Left lung (tissue), 14 donors: ENCODE measurements at places on chromosomes 6 and 20. TPM values are rescaled to one million over a fixed set of nuclear protein-coding genes. Genes with fewer than 3 reads are reported as not detected.

GRCh38 chr20:835608-836045, 2.1 kb downstream of the FAM110A start:
- H3K4me1 ChIP-seq, result peaks cover 53% of the 10 kb centered on the region
- DNase-seq, result no peak
- no peaks in the 10 kb centered on the region for H3K27me3 ChIP-seq
- no peak overlapping the region for H3K4me3 ChIP-seq
- H3K36me3 ChIP-seq, result no peaks in the 10 kb centered on the region

- H3K27ac ChIP-seq, result no peak overlapping the region
- DNase-seq, result no peak
- H3K36me3 ChIP-seq, result no peaks in the 10 kb centered on the region
- H3K27me3 ChIP-seq, result no peaks in the 10 kb centered on the region
- H3K4me3 ChIP-seq, result no peak overlapping the region
Measured at GRCh38 chr6:7621761-7622160, 31.8 kb downstream of the SNRNP48 start.

DNA sequence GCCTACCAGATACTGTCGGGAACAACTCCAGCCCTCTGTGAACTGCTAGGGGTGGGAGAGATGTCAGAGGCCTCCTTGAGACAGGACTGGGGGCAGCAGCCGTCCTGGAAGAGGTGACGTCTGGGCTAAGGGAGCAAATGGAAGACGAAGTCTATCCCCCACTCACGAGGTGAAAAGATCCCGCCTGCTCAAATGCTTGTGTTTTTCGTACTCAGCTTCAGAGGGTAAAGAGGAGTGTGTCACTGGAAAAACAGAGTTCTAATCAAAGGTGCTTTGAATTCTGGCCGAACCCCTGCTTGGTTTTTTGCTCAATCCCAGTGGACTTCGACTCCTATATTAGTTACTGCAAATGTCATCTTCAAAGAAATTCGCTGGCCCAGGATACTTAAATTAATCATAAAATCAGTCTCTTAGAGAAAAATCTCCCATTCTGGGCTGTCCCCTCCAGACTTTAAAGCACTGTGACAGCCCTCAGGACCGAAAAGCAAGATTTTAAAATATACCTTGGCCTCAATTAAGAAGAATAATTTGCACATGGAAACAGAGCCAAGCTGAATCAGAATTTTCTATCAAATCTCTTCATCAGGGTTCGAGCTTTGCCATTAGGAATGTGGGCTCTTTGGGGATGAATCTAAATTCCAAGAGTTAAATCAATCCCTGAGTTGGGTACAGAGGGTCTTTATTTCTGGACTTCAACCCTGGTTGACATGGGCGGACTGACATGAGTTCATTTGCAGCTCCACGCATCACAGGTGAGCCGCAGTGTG, 61.8 kb upstream of the AFDN start:
- H3K27me3 ChIP-seq, result no peaks in the 10 kb centered on the region
- peaks cover 5% of the 10 kb centered on the region for H3K4me1 ChIP-seq
- no peak overlapping the region for H3K4me3 ChIP-seq
- DNase-seq, result no peak

DNA sequence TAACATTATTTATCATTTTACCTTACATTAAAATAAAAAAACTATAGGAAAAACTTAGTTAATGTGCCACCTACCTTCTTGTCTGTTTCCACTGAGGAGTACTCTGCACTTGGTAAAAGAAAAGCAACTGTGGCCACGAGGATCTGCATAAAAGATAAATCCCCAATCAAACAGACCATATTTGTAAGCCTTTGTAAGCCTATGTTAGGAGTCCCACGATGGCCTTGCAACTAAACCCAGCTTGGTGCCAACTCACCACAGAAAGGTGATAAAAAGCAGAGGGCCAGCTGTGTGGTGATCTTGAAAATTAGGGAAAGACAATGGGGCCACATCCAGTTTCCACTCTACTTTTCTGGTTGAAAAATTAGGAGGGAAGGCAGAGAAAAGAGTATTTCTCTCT, 156.9 kb downstream of the INSM1 start:
- peaks cover 95% of the 10 kb centered on the region for H3K36me3 ChIP-seq
- H3K4me3 ChIP-seq, result no peak overlapping the region
- H3K27ac ChIP-seq, result no peak overlapping the region
- DNase-seq, result no peak

DNA sequence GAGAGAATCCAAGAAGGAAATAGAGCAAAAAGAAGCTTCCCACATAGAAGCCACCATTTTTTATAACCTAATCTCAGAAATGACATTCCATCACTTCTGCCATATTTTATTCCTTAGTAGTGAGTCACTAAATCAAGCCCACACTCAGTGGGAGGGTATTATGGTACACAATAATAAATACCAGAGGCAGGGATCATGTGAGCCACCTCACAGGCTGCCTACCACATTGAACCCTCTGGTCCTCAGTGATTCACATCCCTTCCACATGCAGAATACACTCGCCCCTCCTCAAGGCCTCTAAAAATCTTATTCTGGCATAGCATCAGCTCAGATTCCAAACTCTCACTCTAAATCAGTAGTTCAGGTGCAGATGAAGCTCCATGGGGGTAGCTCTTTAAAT, 49.4 kb downstream of the TMC2 start:
- no peak overlapping the region for H3K4me3 ChIP-seq
- H3K36me3 ChIP-seq, result no peaks in the 10 kb centered on the region
- no peak for DNase-seq
- no peaks in the 10 kb centered on the region for H3K4me1 ChIP-seq

DNA sequence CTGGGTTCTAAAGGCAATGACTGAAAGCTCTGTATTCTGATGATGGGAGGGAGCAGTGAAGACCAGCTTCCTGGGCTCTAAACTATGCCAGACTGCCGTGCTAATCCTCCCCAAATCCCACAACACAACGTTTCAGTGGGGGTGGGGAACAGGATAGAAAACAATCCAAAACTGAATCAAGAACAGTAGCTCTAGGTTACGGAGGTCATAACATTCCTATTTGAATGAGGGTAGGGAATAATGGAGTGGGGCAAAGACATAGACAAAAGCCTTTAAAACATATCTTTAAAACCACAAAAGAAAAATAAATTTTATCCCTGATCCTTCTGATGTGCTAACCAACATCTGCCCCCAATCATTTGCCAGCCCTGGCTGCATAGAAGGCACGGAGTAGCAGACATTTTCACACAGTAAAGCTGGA, 7.8 kb downstream of the USP49 start:
- no peak overlapping the region for H3K27ac ChIP-seq
- no peaks in the 10 kb centered on the region for H3K4me1 ChIP-seq
- H3K4me3 ChIP-seq, result no peak overlapping the region
- H3K36me3 ChIP-seq, result peaks cover 4% of the 10 kb centered on the region

GRCh38 chr6:121435444-121436069, at the start of gene GJA1:
GJA1 (plus strand) TSS chr6:121435646; CDS start chr6:121446848, 11,202 bp downstream.
- H3K4me3 ChIP-seq, result peak within 1 kb of the TSS; percentile 44
- H3K4me1 ChIP-seq, result no peaks in the 10 kb centered on the region
- H3K27ac ChIP-seq, result peak within 1 kb of the TSS; percentile 95
- no peaks in the 10 kb centered on the region for H3K27me3 ChIP-seq
- no peaks in the 10 kb centered on the region for H3K36me3 ChIP-seq

DNA sequence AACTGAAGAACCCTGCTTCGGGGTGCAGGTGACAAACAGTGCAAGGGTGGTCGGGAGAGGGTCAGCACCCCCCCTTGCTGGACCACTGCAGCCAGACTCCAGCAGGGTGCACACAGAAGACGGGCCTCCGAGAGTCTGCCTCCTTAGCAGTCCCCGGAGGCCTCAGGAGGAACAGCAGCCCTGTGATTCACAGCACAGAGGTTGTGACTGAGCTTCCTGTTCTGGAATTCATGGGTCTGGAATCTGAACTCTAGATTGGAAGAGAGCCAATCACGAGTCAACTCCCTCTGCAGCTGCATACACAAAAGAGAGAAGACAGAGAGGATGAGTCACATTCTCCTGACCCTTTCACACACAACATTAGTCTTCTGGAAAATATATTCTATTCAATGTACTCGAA, 249.0 kb upstream of the OPRM1 start:
- DNase-seq, result no peak
- H3K4me3 ChIP-seq, result no peak overlapping the region
- H3K27me3 ChIP-seq, result no peaks in the 10 kb centered on the region

DNA sequence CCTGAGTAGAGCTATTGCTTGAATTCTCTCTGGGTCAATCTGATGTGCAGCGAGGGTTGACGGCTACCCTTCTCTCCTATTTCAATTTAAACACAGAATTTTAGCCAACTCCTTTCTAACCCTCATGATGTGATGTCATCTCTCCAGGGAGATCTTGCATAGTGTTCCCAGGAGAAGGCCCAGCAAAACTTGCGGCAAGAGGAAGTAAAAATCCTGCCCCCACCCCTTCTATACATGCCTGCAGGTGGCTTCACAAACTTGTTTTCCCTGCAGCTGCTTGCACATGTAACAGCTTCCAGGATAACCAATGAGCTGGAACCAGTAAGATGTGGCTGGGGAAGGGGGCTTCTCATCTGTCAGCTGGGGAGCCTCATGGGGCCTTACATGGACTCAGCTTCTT, 169.3 kb upstream of the CDH4 start:
- H3K4me3 ChIP-seq, result no peak overlapping the region
- H3K36me3 ChIP-seq, result no peaks in the 10 kb centered on the region
- H3K4me1 ChIP-seq, result no peaks in the 10 kb centered on the region
- no peaks in the 10 kb centered on the region for H3K27me3 ChIP-seq
- no peak overlapping the region for H3K27ac ChIP-seq

DNA sequence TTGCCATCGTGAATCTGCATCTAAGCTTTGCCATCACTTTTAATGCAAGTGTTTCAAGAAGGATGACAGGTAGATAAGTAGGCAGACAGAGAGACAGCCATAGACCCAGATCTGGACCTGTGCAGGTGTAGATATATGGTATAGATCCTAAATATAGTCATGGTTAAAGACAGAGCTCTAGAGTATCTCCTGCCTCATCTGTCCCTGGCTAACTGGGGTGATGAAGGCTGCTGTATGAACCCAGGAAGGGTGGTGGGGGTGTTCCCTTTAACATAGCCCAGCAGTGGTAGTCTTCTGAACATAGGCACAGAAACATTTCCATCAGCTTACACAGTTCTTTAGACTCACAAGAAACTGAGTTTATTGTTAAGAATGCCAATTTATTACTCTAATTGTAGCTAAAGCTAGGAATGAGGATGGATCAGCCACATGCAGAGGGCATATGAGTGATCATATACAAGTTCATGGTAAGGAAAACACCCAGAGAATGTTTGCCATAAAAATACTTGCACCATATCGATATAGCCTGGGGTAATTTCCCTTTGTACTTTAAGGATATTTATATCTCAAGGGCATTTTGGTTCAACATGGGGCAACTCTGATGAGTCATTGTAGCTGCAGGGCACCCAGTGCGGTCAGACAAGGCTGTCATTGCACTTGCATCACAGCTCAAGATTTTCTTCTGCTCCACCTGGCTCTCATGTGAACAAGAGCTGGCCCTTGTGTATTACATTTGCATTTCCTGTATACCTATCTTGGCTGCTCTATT, 587.2 kb downstream of the EPM2A start:
- DNase-seq, result no peak
- H3K4me3 ChIP-seq, result no peak overlapping the region
- H3K27me3 ChIP-seq, result no peaks in the 10 kb centered on the region
- no peaks in the 10 kb centered on the region for H3K36me3 ChIP-seq
- peak overlapping the region; percentile 37 for H3K27ac ChIP-seq

DNA sequence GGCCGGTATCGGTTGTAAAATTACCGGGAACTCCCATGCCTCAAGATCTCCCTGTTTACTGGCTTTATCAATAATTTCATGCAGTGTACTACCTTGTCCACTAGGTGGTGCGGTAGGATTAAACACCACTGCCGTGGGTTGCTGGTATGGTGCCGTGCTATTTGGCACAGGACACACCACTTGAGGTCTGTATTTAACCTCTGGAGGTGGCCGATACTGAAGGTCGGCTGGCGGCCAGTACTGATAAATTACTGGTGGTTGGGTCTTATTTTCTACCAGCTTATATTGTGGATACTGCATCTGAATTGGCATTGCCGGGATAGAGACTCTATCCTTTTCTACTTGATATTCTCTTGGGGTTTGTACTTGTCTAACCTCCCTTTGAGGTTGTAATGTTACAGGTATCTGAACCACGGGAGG, 14.3 kb upstream of the PTCRA start:
- H3K27me3 ChIP-seq, result no peaks in the 10 kb centered on the region
- peak; percentile 78 for DNase-seq
- H3K4me1 ChIP-seq, result peaks cover 8% of the 10 kb centered on the region
- H3K4me3 ChIP-seq, result no peak overlapping the region

DNA sequence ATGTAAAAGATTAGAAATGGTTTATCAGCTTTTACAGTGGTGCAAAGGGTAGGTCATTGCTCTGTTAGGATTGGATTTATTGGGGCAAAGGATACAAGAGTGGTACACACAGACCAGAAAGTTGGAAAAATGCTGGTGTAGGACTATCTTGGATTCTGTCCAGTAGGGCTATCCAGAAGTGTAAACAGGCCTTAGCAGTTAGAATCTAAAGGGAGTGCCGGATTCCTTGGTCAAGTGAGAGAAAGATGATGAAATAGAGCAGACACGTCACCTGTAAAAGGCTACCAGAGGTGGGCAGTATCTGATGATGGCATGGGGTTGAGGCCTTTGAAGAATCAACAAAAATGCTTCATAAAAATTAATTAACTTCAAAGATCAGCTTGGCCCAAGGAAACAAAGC, 975.9 kb downstream of the KIF16B start:
- no peaks in the 10 kb centered on the region for H3K4me1 ChIP-seq
- H3K36me3 ChIP-seq, result no peaks in the 10 kb centered on the region
- DNase-seq, result no peak
- H3K27ac ChIP-seq, result peak overlapping the region; percentile 55
- no peaks in the 10 kb centered on the region for H3K27me3 ChIP-seq

DNA sequence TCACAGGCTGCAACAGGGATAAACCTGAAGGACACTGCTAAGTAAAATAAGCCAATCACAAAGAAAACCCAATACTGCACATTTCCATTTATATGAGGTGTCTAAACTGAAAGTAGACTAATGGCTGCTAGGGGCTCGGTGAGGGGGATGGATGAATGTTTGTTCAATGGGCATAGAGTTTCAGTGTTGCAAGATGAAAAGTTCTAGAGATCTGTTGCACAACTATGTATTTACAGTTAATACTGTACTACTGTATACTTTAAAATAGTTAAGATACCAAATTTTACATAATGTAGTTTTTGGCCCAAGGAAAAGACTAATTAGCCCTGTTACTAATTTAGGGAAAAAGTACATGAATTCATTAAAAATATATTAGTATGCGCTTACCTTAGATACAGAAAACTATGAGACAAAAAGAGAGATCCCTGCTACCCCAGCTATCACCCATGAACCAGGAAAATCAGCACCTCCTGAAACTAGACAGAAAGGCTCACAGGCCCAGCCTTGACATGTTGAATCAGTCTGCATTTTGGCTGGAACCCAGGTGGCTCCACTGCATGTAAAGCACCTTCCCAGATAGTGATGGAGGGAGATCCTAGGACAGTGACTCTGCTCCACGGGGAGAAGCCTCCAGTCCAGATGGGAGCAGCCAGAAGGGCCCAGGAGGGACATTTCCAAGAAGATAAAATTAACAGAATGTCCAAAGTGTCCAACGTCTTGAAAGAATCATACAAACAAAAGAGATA, 16.1 kb downstream of the HLA-F start:
- H3K4me1 ChIP-seq, result peaks cover 2% of the 10 kb centered on the region
- no peak for DNase-seq
- no peak overlapping the region for H3K4me3 ChIP-seq

SERPINB6 gene
- polyA plus RNA-seq, result 123 TPM

EMILIN3 gene
- 1.4 TPM for polyA plus RNA-seq

B3GAT2 gene
- 1.6 TPM for polyA plus RNA-seq

ESR1 gene
- polyA plus RNA-seq, result 1.9 TPM

BMP6 gene
- 3.2 TPM for polyA plus RNA-seq

BMP2 gene
- polyA plus RNA-seq, result 16.8 TPM

KHDC1L gene
- 0.81 TPM for polyA plus RNA-seq

PEDS1 gene
- polyA plus RNA-seq, result 32.9 TPM

RBM24 gene
- polyA plus RNA-seq, result 3.4 TPM

ARMH2 gene
- 0.40 TPM for polyA plus RNA-seq
